ACHN (cell line): ENCODE measurements at places on chromosomes 7 and 10.

- no peak for DNase-seq
Observed at GRCh38 chr10:132310701-132311337, 3.1 kb upstream of the STK32C start.

- no peak for DNase-seq
Observed at GRCh38 chr10:13253726-13254125, 19.6 kb upstream of the UCMA start.

GRCh38 chr10:20971901-20972300 lies 74.8 kb upstream of the NEBL start:
- no peak for DNase-seq

- no peak for DNase-seq
Observed at GRCh38 chr10:77311186-77311585, 326.4 kb downstream of the KCNMA1 start.

- no peak for DNase-seq
Observed at GRCh38 chr10:124087672-124088634, 5.4 kb downstream of the CHST15 start.

GRCh38 chr7:4692055-4692454 lies 10.0 kb downstream of the FOXK1 start:
- no peak for DNase-seq

DNA sequence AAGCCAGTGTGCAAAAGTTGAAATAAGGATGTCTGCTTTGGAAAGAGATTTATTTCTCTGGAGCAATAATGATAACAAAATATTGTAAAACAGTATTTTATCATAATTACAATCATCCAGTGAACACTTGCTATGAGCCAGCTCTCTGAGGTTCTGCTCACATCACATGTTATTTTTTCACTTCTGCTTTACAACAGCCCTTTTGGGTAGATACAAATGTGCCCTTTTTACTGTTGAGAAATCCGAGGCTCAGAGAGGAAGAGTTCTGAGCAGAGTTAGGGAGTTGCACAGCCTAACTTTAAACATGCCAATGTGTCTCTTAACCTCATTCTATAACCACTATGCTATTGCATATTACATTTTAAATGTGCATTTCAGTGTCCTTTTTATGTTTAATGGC lies 232.6 kb upstream of the CDC14C start:
- no peak for DNase-seq

DNA sequence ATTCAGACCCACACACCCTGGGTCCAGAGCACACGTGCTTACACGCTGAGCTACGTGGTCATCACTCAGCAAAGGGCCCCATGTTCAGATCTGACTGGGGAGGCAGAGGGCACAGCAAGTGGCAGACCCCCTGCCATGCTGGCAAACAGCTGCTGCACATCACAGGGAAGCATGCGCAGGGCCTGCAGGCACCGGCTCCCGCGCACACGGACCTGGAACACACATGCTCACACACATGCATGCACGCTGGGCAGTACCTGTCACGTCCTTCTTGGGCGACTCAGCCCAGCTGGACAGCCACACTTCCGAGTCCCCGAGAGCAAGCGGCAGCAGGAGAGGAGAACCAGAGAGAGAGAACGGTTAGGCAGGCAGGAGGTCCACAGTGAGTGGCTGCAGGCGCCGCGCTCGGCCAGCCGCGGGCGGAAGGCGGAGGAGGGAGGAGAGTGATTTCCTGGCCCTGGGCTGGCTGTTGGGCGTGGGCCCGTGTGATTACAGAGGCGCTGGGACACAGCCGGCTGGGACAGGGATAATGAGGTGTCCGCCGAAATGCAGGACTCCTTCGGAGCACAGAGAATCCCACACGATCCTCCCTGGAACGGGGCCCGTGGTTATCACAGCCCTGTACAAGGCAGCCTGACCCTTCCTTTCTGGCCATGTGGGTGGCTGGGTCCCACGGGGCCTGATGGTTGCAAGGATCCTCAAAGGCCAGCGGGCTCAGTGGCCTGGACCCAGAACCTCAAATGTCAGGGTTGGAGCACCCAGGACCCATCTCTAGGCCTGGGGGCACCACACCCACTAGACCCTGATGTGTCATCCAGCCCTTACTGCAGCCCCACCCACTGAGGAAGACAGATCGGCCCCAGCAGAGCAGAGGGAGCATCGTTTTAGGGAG lies 175.1 kb downstream of the NEURL1 start:
- peak; percentile 24 for DNase-seq

DNA sequence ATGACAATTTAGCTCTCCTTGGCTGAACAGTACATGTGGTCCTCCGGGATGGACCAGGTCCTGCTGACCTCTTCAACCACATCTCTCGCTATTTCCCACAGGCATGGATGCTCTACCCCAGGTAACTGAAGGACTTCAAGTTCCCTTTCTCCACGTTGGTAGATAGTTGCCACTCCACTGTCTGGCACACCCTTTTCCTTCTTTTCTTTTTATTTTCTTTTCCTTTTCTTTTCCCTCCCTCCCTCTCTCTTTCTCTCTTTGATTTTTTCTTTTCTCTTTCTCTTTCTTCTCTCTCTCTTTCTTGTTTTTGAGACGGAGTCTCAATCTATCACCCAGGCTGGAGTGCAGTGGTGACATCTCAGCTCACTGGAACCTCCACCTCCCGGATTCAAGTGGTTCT lies 2.8 kb upstream of the ACBD7 start:
- no peak for DNase-seq

DNA sequence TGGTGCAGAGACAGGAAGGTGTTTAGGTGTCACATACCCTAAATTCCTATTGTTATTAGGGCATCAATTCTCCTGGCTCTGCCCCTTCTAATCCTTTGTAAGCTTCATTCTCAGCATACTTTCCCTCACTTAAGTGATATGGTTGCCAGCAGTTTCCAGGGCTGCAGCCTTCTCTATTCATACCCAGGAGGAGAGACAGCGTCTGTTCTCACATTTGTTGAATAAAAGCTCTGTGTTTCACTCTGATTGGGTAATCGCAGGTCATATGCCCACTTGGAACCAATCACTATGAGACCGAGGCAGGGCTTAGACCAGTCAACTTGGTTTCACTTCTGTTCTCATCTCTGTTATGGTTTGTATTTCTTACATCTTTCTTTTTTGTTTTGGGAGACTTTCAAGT lies 109.6 kb upstream of the MTPN start:
- DNase-seq = peak; percentile 91

DNA sequence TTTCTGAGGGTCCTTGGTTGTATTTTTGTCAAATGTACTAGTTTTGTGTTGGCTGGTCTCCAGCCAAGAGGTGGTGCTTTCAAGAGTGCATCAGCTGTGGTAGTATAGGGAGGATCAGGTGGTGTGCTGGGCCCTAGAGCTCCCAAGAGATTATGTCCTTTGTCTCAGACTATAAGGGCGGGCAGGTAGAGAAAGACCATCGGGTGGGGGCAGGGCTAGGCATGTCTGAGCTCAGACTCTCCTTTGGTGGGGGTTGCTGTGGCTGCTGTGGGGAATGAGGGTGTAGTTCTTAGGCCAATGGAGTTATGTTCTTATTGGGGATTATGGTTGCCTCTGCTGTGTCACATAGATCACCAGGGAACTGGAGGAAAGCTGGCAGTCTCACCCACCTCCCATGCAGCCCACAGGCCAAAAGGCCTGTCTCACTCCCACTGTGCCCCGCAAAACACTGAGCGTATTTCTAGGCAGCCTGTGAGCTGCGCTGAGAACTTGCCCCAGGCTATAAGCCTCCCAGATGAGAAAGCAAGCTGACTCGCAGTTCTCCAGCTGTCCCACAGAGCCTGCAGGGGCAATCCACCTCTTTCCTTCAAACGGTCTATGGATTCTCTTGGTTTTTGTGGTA lies 1066.7 kb downstream of the GRM8 start:
- no peak for DNase-seq

GRCh38 chr10:2212244-2212834 lies 475.0 kb upstream of the ADARB2 start:
- DNase-seq = no peak
